ENCODE measurements at places on chromosomes 13 and 19.

GRCh38 chr13:34161931-34162543, 344.1 kb downstream of the RFC3 start:
- peak; percentile 54 for DNase-seq

GRCh38 chr19:18014197-18014596, 6.2 kb downstream of the ARRDC2 start:
- no peak for DNase-seq

- DNase-seq: no peak
Measured at GRCh38 chr13:32837307-32837972, 178.8 kb upstream of the KL start.

- no peak for DNase-seq
Measured at GRCh38 chr19:48372904-48373303, 8.7 kb downstream of the SYNGR4 start.

DNA sequence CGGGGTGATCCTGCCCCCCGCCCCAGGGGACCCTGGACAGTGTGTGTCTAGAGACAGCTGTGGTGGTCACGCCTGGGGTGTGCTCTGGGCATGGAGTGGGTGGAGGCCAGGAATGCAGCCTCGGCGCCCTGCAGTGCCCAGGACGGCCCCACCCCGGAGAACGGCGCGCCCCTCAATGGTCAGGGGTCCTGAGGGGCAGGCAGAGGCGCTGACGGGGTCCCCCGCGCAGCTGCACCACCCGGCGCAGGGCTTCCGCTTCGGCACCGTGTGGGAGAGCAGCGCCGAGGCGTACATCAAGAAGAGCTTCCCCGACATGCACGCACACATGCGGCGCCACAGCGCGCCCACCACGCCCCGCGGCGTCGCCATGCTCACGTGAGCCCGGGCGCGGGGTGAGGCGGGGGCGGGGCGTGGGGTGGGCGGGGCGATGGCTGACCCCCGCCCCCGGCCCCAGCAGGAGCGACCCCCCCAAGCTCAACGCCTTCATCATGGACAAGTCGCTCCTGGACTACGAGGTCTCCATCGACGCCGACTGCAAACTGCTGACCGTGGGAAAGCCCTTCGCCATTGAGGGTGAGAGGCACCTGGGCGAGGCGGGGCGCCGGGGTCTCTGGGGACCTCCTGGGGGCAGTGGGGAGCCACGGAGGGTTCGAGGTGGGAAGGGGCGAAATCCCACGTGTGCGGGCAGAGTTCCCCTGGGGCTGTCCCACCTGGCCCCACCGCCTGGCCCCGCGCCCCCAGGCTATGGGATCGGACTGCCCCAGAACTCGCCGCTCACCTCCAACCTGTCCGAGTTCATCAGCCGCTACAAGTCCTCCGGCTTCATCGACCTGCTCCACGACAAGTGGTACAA, 7.4 kb downstream of the GRIN3B start:
- no peak for DNase-seq

- no peak for DNase-seq
Measured at GRCh38 chr13:24145240-24145639, 15.3 kb upstream of the SPATA13 start.

DNA sequence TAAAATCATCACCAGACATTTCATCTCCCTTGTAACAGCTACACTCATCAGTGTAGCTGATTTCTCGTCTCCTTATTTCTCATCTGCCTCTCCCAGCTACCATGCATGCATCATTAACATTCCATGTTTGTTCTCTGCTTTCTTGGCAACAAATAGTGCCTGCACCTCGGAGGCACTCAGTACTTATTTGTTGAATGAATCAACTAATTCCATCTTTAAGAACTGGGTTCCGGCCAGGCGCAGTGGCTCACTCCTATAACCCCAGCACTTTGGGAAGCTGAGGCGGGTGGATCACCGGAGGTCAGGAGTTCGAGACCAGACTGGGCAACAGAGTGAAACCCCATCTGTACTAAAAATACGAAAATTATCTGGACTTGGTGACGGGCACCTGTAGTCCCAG, 63.9 kb upstream of the GTF3A start:
- DNase-seq: no peak

GRCh38 chr13:50077431-50077830, 62.2 kb downstream of the KCNRG start:
- DNase-seq: no peak

DNA sequence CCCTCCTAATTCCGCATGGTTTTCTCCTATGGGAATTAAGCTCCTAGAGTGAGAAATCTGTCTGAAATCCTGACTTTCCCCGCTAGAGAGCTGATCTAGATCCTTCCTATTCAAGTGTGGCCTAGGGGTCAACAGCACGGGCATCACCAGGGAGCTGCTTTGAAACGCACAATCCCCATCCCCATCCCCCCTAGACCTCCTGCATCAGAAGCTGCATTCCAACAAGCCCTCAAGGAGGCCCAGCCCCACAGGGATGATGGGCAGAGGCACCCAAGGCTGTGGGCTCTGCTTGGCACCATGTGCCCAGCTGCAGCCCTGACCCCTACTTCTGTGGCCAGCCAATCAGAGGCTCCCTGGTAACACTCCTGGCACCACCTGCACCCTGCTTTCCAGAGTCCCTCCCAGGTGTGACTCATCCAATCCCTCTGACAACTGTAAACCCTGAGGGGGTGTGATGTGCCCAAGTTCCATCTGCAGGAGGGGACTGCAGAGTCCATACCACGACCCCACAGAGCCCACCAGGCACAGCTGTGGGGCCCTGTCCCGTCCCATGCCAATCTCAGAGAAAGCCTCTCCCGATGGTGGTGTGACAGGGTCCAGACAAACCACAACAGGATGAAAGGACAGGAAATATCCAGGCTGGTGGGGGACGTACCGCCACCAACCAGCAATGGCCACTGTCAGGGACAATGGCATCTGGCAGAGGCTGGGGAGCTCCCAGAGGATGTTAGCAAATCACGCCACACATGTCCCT, 19.8 kb upstream of the SLC35E1 start:
- no peak for DNase-seq

- DNase-seq: no peak
Measured at GRCh38 chr13:29105779-29106178, 285.6 kb downstream of the MTUS2 start.

DNA sequence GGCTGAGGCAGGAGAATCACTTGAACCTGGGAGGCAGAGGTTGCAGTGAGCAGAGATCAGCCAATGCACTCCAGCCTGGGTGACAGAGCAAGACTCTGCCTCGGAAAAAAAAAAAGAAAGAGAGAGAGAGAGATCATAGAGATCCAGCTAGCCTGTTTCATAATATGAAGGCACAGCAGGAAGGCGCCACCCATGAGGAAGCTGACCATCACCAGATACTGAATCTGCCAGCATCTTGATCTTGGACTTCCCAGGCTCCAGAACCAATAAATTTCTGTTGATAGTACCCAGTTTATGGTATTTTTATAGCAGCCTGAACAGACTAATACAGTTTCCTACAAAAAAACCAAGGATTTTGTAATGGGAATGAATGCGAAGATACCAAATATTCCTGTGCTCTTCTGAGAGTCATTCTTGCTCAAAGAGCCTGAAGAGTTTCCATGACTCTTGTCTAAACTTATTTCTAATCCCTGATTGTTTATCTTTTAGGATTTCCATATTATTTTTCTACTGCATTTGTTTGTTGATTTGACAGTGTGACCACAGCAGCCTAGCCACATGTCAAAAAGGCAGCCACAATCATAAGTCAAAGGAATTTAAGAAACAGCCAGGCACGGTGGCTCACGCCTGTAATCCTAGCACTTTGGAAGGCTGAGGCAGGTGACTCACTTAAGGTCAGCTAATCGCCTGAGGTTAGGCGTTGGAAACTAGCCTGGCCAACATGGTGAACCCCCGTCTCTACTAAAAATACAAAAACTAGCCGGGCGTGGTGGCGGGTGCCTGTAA, 37.7 kb upstream of the PDCD5 start:
- no peak for DNase-seq

DNA sequence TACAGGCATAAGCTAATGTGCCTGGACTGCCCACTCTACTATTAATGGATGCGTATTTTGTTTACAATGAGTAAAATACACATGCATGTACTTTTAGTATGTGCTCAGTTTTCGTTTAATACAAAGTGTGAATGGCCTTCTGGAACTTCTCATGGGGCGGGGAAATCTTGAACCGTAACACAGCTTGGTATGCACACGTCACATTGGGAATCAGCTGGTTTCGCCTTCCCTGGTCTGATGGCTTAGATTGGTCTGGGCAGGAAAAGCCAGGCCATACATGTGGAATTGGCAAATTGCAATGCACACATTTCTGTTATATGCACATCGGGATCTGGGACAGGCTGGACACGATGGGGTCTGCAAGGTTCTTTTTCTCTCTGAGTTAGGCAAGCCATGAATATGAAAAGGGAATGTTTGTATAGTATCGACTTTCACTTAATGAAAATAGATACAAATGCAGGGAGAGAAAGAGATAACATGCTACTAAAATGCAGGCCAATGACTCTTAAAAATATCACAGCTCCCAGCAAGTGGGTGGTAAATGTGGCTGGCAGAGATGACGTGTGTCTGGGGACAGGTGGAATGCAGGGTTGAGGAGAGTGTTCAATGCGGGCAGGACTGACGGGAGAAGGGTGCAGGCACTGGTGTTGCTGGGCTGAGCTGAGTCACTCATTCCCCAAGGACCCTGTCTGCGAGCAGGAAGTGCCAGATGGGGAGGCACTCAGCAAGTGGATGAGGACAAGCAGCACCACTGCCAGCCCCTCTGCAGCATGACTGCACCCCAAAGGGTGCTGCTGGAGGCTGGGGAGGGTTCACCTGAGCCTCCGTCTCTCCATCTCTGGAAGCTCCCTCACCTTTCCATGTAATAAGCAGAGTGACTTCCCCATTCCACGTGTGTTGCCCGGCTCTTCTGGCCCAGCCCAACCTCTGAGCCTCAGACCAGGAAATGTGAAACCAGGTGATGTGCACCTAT, 204.0 kb upstream of the GPR12 start:
- DNase-seq: no peak

DNA sequence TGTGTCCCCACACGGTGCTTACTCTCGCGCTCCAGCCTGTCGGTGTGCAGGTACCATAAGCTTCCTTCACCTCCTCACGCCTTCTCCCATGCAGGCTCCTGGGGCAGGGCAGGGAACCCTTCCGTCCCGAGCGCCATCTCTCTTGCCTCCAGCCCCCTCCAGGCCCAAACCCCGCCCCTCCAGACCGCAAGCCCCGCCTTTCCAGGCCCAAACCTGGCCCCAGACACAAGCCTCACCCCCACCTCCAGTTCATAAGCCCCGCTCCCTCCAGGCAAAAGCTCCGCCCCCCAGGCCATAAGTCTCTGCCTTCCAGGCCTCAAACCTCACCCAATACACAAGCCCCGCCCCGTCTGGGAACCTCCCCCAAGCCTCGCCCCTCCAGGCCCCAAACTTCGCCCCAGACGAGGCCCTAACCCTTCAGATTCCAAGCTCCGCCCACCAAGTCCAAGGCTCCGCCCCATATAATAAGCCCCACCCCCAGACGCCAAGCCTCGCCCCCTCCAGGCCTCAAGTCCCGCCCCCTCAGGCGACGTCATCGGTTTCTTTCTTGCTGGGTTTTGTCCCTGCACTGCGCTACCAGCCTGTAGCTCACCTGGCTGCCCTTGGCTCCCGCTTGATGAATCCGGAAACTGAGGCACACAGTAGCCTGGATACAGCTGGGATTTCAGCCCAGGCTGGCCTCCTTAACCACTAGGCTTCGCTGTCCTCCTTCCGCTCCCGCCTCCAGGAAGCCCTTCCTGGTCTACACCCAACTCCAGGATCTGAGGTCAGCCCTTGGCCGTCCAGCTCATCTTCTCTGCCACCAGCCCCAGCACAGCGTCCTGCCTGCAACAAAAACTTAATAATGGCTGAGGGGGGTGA, 16.1 kb downstream of the MKNK2 start:
- DNase-seq: no peak

DNA sequence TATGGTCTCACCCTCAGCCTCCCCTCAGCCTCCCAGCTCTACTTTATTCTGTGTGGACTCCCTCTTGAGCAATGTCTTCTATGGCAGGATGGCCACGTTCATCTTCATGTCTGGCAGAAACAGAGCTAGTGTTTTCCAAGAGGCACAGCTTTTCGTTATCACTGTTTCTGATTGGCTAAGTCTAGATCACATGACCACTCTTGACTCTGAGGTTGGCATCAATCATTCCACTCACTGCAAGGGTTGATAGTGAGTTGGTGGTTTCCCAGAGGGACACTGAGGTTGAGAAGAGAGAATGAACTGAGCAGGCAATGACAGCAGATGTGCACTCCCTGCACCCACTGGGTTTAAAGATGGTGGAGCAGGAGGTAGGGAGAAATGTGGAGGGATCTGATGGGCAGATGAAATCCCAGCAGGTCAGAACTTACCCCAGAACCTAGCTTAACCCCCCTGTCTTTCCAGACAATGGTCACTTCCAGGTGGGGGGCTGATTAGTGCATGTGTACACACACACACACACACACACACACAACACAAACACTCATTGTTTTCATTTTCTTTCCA, 26.3 kb upstream of the UQCRFS1 start:
- no peak for DNase-seq

DNA sequence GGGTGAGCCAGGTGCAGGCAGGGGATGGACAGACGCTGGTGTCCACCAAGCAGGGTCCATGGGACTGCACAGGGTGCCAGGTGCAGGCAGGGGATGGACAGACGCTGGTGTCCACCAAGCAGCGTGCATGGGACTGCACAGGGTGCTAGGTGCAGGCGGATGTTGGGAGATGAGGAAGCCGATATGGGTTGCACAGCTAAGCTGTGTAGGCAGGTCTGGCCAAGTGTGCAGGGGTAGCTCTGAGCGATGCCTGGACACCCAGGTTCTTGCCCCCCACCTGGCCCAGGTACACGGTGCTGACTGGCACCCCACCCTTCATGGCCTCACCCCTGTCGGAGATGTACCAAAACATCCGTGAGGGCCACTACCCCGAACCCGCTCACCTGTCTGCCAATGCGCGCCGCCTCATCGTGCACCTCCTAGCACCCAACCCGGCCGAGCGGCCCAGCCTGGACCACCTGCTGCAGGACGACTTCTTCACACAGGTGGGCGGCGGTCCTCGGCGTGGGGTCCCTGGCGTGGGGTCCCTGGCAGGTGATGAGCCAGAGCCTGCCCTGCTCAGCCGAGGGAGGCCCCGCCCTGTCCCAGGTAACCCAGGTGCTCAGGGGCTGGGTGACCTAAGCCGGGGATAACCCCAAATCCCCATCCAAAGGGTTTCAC, 3.9 kb downstream of the PLK5 start:
- no peak for DNase-seq

DNA sequence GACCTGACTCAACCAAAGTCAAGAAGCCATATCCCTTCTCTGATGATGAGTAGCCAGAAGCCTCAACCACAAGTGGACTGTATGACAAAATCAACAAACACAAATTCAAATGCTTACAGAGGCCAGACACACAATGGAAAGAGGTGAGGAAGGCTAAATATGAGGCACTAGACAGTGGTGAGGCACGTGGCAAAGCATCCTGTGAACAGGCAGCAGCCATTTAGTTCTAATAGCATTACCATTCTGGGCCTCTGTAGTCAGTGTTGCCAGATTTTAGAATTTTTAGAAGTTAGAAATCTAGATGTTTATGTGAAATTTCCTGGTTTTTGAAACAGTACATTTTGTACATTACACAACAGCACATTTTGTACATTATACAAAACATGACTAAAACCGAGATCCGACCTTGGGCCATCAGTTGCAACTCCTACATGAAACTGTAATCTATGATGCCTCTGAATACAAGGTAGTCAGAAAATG, 403.3 kb downstream of the COG6 start:
- DNase-seq: no peak
